ENCODE measurements at places on chromosomes 16 and 17.

DNA sequence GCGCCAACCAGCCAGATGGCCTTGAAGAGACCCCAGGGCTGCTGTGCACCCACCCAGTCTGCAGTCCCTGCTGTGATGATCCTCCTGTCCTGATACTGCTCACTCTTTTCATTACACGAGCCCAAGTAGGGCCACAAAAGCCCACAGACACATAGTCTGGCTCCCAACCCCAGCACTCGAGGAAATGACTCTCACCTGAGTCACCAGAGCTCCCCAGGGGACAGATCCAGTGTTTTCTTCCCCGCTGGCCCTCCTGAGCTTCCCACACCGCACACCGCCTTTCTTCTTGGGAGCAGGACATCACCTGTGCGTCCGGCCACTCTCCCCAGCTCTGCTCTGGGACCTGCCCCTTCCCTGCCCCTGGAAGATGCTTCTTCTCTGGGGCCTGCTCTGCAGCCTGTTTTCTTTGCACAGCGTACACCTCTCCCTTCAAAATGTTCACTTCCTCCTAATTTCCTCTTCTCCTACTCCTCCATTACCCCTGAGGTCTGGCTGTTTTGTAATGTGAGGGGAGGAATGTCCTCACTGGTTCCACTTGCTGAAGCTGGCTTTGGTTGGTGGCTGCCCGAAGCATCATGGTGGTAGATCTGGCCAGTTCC, 2.0 kb upstream of the SCN4A start:
- DNase-seq: no peak

DNA sequence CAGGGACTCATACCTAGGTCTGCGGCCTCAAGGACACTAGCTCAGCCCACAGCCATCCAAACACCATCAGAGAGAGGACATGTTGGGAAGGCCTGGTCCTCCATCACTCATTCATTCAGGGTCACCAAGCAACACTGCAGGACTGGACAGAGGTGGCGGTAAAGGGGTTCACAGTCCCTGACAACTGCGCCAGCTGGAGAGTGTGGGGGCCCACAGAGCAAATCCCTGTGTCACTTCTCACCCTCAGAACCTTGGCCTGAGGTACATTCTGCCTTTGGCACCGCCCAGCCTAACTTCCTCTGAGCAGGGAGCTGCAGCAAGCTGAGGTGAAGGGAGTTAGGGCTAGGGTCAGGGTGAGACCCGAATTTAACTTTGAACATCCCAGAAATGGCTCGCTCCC, 106.5 kb downstream of the COPRS start:
- no peak for DNase-seq

GRCh38 chr17:66443606-66444005, 141.2 kb downstream of the PRKCA start:
- no peak for DNase-seq

DNA sequence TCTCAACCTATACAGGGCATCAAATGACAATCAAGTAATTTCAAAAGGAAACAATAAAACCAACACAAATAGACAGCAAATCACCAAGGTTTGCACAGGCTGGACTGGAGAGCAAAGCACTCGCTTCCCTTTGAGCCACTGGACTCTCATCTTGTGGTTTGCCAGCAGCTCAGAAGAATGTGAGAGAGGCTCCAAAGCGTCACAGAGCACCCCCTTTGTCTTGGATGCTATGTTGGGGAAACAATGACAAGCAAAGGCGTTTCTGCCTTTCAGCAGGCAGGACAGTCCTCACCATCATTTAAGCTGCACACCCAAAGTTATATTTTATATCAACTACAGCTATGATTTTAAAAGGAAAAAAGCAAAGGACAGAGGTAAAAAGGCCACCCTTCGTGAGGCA, 13.2 kb downstream of the SLC6A4 start:
- DNase-seq: no peak

DNA sequence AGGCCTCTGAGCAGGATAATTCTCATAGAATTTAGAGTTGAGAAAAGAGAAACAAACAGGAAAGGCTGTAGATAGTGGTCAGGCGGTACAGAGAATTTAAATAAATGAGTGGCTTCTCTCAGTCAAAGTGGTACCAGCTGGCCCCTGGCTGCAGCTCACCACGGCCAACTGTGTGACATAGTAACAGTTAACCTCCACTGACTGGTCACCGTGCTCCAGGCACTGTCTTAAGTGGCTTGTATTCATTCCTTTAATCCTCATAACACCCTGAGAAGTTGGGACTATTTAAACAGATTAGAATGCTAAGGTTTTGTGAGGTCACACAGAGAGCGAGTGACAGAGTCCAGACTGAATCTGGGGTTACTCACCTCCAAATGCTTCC, 108.9 kb downstream of the GNAO1 start:
- no peak for DNase-seq

GRCh38 chr16:5056352-5056751, 9.4 kb downstream of the C16orf89 start:
- no peak for DNase-seq

DNA sequence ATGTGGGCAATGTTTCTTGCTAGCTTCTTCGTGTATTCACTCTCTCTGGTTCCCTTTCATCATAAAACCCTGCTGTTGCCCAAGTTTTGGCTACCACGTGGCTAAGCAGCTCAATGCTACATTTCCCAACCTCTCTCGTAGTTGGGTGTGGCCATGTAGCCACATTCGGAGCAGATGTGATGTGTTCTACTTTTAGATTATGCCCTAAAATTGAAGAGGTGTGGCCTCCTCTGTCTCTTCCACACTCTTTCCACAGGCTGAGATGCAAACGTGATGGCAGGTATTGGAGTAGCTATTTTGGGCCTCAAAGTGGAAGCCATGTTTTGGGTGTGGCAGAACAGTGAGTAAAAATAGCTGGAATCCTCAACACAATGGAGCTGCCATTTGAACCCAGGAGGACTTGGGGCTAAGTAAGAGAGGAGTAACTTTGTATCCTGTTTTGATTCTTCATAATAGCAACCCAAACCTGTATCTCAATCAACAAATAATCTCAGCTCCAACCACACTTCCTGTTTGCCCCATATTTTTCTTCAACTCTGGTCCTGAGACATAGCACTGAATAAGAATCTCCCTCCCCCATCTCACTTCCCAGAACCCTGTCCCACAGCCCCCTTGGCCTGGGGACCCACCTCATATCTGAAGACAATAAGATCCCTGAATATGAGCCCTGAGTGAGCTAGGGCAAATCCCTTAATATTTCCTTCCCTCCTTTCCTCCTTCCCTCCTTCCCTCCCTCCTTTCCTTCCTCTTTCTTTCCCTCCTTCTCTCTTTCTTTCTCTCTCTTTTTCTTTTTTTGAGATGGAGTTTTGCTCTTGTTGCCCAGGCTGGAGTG, 4.0 kb downstream of the NUPR1 start:
- no peak for DNase-seq

DNA sequence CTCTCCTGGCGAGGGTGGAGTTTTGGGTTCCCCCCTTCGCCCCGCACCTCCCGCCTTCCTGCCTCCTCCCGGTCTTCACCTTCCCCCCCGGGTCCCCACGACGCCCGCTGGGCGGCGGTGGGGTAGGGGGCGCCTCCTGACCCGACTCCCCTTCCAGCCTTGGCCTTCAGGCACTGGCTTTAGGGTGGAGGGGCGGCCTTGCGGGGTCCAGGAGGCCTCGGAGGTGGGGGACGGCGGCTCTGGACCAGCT, 2.4 kb downstream of the SLC16A3 start:
- DNase-seq: no peak

GRCh38 chr16:1323296-1324239, 9.9 kb upstream of the BAIAP3 start:
- no peak for DNase-seq

GRCh38 chr17:32623196-32623595, 136.4 kb downstream of the CDK5R1 start:
- no peak for DNase-seq

DNA sequence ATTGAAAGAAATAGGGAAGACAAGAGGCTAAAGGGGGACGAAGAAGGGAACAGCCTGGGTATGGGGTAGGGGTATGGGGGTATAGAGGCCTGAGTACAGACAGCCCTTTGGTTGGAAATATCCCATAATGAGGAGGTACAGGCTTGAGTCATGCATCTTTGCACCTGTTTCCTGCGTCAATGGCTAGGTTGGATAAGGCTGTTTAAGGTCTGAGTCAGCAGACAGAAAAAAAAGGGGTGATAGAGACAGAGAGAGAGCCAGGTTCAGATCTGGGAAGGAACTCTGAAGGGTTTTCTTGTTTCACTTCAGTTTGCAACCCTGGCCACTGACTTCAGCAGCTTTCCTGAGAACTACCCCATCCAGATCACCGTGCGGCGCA, 8.5 kb downstream of the FNDC8 start:
- DNase-seq: no peak

DNA sequence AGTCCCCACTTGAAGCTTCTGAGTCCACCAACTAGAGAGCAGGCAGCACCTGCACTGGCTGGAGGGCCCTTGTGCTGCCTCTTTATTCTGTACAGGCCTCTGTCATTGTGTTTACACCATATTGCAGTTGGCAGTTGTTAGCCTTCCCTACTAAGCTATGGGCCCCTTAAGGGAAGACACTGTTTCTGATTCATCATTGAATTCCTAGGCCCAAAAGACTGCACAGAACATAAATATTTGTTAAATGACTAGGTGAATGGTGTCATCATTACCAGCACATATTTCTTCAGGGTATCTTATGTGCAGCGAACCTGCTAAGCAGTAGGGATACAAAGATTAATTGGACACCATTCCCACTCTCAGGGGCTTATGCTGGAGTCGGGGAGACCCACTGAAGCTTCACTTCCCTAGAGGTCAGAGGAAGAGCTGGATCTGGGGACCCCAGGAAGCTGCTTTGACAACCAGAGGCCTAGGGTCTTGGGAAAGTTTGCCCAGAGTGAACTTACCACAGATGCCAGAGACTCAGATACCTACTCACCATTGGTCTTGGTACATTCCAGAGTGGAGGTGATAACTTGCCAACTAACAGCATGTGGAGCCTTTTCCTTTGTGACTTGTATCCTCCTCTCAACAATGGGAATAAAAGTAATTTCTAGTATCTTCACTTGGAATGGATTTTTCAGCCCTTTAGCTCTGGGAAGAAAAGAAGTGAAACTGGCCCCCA, 28.7 kb upstream of the DDX52 start:
- no peak for DNase-seq

DNA sequence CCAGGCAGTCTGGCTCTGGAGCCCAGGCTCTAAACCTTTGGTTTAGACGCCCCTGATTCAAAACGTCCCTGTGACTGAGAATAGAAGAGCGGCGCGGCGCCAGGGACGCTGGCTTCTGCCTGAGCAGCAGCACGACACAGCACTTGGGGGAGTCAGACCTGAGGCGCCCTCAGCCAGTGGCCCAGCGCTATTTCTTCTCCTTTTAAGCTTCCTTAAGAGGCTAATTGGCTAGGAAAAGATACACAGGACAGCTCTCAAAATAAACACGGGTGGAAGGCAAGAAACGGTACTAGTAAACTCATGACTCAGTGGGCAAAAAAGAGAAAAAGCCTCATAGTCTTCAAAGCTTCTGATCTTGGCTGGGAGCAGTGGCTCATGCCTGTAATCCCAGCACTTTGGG, 34.9 kb downstream of the GTF3C1 start:
- DNase-seq: no peak

DNA sequence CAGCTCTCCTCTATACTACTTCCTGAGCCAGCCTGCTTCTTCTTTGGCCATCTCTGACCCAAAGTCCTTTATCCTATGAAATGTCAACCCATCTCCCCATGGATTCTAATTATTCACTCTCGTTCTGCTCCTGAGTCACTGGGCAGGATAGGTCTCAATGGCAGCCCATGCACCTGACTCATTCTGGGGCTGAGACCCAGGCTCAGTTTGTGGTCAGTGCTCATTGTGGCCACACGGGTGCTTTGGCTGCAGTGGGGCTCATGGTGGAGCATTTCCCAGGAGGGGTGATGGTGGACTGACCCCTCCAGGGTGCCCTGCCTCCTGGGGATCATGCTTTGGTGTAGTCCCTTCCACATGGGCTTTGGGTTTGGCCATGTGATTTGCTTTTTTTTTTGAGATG, 154.8 kb upstream of the WSCD1 start:
- no peak for DNase-seq

DNA sequence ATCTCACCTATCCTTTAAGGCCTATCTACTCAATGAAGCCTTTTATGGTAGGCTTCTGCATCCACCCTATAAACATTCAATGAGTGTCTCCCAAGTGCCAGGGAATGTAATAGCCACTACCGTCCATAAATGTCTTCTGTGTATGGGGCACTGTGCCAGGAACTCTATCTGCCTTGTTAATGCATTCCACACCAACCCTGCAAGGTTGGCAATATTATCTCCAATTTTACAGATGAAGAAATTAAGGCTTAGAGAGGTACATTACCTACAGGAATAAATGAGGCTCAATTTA, 20.0 kb downstream of the MAP3K14 start:
- DNase-seq: no peak

DNA sequence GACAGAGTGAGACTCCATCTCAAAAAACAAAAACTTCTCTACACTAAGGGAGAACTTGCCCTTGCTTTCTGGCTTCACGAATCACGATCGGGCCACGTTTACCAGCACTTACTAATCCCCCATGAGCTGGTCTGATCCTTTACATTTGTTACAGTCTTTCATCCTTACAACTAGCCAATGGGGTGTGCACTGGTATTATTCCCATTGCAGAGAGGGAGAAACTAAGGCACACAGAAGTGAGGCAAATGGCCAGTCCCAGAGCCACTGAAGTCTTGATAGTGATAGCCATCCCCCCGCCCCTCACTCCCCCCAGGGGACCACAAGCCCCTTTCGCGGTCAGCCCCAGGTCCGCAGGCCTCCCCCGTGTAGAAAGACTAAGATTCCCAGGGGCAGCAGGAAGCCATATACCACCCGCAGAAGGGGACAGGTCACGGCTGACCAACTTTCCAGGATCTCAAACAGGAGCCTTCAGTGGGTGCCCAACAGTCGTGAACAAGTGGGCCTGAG, 868 bp downstream of the NATD1 start:
- no peak for DNase-seq

GRCh38 chr16:28875134-28876018, 2.9 kb upstream of the ATP2A1 start:
- no peak for DNase-seq

DNA sequence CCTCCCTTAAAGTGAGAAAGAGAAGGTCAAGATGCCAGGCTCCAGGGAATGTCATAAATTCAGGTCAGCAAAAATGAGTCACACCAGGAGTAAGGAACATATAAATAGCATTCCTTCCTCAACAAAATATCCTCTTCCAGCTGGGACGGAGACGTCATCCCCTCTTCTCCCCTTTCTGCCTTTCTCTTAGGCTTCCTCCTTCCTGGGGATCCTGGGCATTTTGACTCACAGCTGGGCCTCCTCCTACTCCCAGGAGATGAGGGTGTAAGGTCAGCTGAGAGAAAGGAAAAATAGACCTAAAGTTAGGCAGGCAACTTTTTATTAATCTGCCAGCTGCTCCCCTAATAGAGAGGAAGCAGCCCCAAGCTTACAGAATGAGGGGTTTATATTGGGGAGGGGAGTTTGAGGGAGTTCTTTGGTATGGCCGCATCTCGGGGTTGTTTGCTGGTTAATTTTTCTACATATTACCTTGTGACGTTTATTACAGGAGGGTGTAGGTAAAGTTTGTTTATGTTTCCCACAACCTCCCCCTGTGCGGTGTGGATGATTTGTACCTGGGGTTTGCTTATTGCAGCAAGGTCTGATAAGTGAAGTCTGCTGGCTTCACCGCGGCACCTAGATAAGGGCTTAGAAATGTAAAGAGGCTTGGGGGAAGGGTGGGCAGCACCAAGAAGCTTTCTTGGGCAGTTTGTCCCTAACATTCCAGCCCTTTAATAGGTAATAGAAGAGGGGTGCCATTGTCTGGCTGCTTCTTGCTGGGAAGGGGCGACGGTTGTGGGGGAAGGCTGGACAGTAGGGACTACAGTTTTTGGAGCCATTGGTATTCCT, 7.1 kb upstream of the ZNF747 start:
- DNase-seq: no peak
